ENCODE measurements at places on chromosomes 11 and 22.

DNA sequence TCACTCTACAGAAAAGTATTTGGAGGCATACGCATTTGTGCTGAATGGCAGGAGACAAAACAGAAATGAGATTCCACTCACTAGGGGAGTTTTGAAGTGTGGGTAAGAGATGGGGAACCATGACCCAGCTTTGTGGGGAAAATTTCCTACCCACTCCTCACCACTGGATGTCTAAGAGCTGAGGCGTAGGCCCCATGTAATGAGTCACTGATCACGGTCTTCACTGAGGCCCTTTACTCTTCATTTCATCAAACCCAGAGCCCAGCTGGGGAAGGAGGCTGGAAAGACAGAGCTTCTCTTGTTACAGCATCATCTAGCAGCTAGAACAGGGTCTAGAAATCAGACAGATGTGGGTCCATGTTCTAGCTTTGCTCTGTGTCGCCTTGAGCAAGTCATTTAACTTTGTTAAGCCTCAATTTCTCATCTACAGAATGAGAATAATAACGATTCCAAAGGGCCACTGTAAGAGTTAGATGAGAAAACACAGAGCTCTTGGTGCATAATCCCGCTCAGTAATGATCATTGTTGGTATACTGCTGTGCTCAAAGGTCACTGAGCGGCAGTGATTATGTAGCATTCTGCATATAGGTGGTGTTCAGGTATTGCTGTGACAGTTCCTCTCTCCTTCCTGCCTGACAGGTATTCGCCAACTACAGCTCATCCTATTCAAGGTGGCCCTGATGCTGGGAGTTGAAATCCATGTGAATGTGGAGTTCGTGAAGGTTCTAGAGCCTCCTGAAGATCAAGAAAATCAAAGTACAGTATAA, 97.2 kb downstream of the MICAL2 start:
- DNase-seq = no peak

- DNase-seq = no peak
Observed at GRCh38 chr11:31815711-31816467, 4.8 kb upstream of the PAX6 start.

DNA sequence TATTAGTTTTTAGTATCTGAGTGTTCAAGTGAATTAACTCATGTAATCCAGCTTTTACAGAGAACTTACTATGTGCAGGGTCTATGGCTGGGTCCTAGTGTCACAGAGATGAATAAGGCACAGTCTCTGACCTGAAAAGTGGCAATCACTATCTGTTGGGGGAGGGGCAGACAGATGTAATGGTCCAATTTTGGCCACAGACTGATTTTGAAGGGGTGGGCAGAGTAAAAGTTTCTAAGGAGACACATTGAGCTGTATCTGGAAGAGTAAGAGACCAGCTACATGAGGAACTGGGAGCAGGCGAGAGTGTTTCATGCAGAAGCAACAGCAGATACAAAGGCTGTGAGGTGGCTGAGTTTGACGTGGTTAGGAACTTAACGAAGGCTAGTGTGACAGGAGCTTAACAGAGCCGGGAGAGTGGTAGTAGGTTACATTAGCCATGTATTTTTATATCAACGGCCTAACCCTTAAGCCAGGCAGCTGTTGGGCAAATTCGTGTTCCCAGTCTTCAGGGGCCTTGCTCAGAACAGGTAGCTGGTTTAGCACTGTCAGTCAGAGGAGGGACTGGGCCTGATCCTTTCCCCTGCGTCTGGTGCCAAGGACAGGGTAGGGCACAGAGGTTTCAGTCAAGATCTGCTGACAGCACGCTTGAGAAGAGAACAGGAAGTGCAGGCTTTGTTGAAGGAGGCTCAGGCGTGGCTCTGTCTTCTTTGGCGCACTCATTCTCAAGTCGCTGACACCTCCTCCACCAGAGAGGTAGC, 1.4 kb upstream of the STIM1 start:
- no peak for DNase-seq

GRCh38 chr11:32821917-32822560, 7.7 kb upstream of the PRRG4 start:
- DNase-seq = no peak

- DNase-seq = no peak
Observed at GRCh38 chr11:115920092-115920461, 415.9 kb upstream of the CADM1 start.

- DNase-seq = no peak
Observed at GRCh38 chr11:35174666-35175065, 35.7 kb downstream of the CD44 start.

- no peak for DNase-seq
Observed at GRCh38 chr11:8180469-8180868, 11.6 kb upstream of the RIC3 start.

DNA sequence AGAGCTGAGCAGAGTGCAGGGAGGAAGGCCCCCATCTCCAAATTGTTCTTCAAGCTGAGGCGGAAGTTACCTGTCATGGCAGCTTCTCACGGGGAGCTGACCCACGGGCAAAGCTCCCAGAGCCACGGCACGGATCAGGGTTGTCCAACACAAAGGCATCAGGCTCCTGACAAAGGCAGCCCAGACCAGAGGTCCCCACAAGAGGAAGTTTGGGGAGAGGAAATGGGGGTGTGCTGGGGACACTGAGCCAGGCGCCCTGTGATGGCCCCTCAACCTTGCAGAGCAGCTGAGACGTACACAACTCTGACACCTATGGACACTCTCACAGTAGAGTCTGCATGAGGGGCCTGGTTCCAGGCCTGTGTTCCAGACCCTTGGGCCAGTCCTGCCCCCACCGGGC, 95.6 kb downstream of the CTTN start:
- no peak for DNase-seq

GRCh38 chr22:49601614-49602321, 225.9 kb downstream of the BRD1 start:
- no peak for DNase-seq

GRCh38 chr22:38863531-38864131, 8.4 kb downstream of the CBX6 start:
- DNase-seq = no peak

DNA sequence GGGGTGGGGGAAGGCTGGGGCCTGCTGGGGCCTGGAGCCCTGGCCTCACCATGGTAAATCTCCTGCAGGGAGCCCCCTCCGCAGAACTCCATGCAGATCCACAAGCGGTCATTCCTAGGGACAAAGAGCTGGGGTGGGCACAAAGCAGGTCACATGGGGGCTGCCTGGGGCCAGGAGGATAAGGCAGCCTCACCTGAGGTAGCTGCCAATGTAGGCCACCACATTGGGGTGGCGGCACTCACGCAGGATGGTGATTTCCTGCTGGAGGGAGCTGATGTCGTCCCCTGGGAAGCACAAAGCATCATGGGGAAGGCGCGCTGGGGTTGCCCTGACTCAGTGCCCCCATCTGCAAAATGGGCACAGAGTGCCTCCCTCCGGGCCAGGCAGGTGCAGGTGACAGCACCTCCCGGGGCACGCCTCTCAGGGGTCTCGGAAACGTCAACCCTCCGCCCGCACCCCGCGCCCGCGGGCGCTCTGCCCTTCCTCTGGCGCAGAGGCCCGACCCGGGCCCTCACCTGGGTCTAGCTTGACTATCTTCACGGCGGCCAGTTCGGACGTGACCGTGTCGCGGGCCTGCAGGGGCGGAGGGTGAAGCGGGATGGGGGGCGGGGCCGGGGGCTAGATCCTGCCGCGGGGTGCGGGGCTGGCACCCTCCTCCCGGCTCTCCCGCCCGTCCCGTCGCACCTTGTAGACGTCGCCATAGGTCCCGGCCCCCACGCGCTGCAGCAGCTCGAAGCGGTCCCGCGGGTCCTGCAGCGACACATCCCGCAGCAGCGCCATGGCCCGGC, 450 bp downstream of the MAP4K2 start:
- DNase-seq = no peak

DNA sequence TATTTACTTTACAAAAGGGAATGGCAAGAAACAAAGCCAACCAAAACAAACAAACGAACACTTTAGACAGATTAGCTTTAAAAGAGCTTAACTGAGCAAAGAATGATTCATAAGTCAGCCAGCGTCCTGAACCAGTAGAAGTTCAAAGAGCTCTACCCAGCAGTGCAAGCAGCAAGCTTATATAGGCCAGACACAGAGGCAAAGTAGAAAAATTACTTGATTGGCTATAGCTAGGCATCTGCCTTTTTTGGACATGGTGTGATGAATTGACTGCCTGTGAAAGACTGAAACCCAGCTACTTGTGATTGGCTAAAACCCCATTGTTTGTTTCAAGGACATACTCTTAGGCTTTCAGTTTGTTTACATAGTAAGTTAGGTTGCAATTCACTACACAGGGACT, 2120.0 kb upstream of the RAG2 start:
- no peak for DNase-seq

- peak; percentile 33 for DNase-seq
Observed at GRCh38 chr22:39183991-39184585, 31.6 kb upstream of the CBX7 start.

DNA sequence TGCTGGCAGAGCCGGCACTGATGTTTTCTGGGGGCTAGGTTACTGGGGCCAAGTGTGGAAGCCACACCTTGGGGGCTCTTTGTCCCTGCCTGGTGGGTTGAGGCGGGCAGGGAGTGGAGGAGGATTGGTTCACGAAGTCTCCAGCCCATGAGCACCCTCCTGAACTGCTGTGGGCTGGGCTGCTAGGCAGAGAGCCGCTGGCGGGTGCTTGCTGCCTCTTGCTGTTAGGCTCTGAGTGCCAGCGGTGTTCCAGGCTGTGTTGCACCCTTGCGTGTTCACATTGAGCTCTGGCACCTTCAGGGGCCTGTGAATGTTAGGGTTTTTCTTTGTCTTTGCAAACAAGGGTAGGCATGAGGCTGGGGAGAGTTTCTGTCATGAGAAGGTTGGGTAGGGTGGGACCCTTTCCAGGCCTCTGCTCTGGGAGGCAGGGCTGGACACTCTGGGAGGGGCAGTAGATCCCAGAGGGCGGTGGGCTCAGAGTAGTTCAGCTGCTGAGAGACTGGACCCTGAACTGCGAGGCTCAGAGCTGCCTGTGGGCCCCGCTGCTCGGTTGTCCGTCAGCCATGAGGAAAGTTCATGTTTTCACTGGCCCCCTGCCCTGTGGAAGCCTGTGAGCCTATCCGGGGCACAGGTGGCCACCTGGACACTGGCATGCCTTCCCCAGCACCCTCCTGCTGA, 24.0 kb upstream of the TMEM191C start:
- no peak for DNase-seq
